ENCODE measurements at places on chromosomes 12 and 14.

- DNase-seq, result no peak
Measured at GRCh38 chr14:67187826-67188225, 1.4 kb upstream of the GARIN2 start.

DNA sequence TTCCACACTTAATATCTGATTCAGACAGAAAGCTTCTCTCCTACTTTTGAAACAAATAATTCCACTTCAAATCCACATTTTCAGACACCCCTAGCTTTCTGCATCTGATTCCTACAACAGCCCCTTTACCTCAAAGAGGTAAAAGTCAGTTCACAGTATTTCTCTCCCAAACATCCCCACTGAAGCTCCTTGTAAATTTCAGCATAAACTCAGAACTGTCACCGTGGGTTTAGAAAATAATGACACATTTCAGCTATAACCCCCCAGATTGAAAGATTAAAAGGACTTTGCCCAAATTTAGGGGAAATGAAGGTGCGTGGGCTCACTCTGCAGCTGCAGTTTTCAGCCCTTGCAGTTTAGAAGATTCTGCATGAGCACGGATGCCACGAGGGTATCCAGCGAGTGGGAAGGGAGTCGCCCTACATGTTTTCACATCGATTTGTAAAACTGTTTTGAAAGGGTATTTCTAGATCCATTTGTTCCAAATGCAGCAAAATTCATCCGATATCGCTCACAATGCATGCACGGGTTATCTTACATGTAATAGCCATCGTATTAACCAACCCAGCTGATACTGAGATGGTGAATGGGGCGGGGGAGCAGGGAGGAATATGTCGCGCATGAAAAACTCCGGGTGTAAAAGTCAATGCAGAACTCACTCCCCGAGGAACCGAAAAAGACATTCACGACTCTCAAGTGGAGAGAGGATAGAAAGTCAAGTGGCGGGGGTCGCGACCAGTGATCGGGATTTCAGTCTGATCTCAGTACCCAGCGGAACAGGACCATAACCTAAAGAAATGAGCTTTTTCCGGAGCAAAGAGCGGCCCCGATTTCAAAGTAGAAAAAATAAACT, 5.0 kb upstream of the CCND2 start:
- DNase-seq, result no peak

DNA sequence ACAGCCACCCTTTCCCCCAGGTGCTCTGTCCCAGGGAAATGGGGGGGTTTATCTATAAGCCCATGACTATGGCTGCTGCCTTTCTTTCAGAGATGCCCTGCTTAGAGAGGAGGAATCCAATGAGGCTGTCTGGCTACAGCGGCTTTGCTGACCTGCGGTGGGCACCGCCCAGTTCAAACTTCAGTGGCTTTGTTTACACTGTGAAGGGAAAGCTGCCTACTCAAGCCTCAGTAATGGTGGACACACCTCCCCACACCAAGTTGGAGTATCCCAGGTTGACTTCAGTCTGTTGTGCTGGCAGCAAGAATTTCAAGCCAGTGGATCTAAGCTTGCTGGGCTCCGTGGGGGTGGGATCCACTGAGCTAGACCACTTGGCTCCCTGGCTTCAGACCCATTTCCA, 869.2 kb downstream of the SLC6A15 start:
- DNase-seq, result no peak

GRCh38 chr14:69850086-69850735, 29.0 kb upstream of the SMOC1 start:
- DNase-seq, result no peak

DNA sequence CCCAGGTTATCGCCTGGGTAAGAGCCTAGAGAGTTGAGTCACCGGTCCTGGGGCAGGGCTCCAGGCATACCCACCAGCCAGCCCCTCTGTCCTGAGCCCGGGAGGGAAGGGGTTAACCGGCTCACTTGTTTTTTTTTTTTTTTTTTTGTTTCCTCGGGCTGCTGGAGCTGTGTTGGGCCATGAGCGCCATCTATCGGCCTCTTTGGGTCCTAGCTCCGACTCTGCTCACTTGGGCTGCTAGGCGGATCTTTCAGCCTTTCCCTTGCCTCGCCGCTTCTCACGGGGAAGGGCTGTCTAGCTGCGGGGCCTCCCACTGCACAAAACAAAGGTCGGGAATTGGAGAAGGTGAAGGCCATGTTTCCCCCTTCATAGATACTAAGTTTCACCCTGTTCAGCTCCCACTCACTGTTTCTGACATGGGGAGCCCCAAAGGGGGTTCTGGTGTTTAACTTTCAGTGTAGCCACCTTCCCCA, 2.8 kb upstream of the SMUG1 start:
- peak; percentile 84 for DNase-seq

All from activated CD4-positive, alpha-beta T cell treated with anti-CD3 and anti-CD28 coated beads, Interleukin-10, Interleukin-2, amounts not matched to agents 100 ng/mL and 50 ng/mL, durations not matched to agents 16 hours and 8 hours (primary cell).